ENCODE measurements at places on chromosomes 13 and 19.
A peak's percentile ranks its signal among the peaks of the same experiment; 100 is the strongest.

DNA sequence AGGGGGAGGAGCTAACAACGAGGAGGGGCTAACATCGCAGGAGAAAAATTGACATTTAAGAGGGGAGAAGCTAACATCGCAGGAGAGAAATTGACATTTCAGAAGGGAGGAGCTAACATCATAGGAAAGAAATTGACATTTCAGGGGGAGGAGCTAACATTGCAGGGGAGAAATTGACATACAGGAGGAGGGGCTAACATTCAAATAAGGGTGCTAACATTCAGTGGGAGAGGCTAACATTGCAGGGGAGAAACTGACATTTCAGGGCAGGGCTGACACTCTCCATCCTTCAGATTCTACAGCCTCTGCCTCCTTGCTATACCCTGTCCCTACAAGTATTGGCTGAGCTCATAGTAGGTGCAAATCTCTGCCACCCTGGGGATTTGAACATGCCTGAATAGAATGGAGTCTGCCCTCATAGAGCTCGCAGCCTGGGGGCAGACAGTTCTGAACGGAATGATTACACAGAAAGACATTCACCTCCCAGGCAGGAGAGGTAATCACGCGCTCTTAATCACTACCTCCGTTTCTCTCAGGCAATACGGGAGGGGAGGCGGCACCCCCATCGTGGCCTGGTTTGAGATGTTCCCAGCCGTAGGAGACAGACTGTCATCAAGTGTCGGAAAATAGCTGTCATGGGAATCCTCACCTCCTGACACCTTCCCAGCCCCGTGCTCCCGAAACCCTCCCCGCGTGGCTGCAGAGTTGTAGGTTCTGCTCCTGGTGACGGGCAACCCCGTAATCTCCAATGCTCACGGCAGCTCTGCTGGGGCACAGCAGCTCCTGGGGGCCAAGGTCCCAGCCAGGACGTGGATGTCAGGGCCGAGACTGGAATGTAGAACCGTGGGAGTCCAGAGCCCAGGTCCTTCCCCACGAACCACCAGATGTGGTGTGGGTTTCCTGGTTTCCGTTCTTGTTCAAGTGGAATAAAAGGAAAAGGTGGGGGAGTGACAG, 9.5 kb downstream of the GPR32 start:
- no peak for DNase-seq

- DNase-seq: no peak
Observed at GRCh38 chr19:827314-827709, 325 bp upstream of the AZU1 start.

- no peak for DNase-seq
Observed at GRCh38 chr13:111844682-111845081, 222.3 kb upstream of the SOX1 start.

DNA sequence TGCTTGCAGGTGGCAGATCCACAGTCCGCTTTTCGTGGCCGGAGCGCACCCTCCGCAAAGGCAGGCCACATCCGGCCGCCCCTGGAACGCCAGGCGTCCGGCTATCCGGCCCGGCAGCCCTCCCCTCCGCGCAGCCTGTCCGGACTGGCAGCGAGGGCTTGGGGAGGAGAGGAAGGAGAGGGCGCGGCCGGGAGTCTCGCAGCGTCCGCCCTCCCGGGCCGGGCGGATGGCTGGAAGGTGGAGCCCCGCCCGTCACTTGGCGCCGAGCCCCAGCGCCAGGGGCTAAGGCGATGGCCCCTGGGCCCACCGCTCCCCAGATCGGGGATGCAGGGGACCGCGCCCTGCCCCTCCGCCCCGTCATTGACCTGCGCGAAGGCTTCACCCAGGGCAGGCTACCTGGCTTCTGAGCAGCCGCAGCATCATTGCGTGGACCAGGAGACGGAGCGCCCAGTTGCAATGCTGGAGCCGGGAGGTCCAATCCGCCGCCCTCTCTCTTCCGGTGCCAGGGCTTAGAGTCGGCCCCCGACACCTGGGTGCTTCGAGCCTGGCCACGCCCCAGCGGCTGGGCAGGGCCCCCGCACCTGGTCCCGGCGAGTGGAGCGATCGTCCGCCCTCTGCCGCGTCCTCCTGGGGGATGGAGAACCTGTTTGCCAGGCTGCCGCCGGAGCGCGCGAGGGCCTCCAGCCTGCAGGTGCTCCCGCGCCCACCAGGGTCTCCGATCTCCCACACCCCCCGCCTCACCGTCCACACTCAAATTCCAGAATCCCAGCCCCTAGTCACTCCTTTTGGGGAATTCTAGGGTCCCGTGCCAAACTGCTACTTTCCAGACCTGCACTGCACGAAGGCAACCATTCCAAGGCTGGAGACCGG, at the start of gene FUT1:
TSS of gene FUT1 (minus strand) at position 146 of the 870 bp plus-strand sequence. CDS start 1,360 bp downstream, outside the sequence.
- peak; percentile 24 for DNase-seq

DNA sequence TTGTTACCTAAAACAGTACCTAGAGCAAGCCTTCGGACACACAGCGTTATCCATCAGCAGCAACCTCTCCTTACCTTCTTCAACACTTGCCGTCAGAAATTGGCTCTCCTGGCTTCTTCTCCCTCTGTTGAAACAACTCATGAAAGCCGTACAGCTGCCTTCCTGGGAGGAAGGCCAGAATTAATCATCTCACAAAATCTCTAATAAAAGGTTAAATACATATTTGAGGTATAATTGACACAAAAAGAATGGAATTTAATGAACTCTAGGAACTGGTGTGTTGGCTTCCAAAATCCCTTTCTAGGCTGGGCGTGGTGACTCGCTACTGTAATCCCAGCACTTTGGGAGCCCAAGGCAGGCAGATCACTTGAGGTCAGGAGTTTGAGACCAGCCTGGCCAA, 37.3 kb upstream of the GTF2F2 start:
- DNase-seq: no peak

- no peak for DNase-seq
Observed at GRCh38 chr19:16703677-16704076, 16.0 kb upstream of the NWD1 start.

DNA sequence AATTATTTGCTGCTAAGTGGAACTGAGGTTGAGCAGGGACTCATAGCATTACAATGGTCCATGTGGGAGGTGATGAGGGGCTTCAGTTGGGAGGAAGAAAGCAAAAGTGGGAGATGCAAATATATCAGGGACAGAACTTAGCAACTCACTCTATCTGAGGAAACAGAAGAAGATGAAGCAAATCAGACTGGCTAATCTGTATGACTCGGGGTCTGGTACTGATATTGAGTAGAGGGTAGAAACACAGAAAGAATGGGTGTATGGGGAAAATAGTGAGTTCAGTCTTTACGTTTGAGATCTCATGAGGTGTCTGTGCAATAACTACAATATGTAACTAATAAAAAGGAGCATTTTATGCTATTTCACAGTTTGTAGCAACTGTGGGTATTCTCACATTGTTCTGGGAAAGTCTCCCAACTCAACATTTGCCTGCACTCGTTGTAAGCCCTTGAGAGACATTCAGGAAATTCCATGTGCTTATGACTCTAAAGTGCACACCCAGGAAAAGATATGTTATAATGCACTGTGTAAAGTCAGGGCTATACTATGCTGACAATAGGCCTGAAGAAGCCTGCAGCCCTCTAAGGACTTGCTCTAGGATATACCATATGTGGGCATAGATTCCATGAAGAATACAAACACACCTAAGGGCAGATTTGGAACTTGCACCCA, 183.5 kb downstream of the SPRY2 start:
- no peak for DNase-seq

DNA sequence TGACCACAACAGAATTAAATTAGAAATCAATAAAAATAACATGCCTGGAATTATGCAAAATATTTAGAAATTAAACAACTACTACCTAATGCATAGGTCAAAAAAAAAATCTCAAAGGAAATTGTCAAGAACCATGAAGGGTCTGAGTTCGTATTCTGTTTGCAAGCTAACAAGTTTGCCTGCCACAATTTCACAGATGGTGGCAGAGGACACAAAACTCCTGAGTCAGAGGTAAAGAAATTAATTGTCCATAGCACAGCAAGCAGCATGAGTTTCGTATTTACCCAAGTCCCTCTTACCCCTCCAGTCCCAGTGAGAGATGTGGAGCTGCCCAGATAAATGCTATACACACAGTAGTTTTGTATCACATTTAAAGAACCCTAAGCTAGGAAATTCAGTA, 675.9 kb downstream of the UQCRFS1 start:
- DNase-seq: no peak

- no peak for DNase-seq
Observed at GRCh38 chr13:44278166-44278565, 95.5 kb upstream of the SERP2 start.

DNA sequence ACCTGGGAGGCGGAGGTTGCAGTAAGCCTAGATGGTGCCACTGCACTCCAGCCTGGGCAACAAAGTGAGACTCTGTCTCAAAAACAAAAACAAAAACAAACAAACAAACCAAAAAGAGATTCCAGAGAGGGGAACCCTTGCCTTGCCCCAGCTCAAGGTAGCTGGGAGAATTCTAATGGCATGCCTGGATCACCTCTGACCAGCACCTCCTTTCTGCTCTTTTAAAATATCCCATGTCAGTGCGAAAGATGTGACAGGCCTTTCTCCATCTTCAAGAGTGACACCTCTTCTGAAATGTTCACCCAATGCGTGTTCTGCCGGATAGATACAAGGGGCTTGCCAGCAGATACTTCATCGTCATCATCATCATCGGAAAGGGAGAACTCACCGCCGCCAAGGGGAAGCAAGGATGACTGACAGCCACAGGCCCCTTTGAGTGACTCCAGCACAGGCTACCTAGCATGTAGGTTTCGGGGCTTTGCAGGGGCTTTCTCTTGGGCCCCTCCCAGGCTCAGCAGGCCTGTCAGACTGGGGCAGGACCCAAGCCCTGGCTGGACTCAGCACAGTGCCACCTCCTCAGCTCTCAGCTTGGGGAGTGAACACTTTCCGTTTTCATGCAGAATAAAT, 18.9 kb upstream of the LRP3 start:
- DNase-seq: no peak

- no peak for DNase-seq
Observed at GRCh38 chr13:42099962-42100675, 51.7 kb downstream of the DGKH start.

GRCh38 chr19:57583521-57584416, at the start of gene ZIK1:
ZIK1 (plus strand) TSS chr19:57584145; CDS start chr19:57584357, 212 bp downstream.
- DNase-seq: peak; percentile 78

- no peak for DNase-seq
Observed at GRCh38 chr19:50008532-50008931, 16.6 kb downstream of the VRK3 start.

DNA sequence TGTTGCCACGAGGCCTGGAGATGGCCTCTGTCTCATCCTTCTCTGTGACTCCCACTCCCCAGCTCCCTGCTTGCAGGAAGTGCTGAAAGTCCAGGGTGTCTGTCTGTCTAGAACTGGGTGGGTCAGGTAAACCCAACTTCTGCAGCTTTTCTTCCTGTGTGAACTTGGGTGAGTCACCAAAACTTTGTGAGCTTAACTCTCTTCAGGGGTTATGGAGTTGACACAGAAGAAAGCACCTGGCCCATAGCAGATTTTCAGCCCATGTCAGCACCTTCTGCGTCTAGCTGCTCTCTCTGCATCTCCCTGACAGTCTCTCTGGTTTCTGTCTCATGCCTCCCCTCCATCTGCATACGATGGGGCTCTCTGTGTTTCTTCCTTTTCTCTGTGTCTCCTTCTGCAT, 4.2 kb upstream of the CACNG7 start:
- DNase-seq: no peak

DNA sequence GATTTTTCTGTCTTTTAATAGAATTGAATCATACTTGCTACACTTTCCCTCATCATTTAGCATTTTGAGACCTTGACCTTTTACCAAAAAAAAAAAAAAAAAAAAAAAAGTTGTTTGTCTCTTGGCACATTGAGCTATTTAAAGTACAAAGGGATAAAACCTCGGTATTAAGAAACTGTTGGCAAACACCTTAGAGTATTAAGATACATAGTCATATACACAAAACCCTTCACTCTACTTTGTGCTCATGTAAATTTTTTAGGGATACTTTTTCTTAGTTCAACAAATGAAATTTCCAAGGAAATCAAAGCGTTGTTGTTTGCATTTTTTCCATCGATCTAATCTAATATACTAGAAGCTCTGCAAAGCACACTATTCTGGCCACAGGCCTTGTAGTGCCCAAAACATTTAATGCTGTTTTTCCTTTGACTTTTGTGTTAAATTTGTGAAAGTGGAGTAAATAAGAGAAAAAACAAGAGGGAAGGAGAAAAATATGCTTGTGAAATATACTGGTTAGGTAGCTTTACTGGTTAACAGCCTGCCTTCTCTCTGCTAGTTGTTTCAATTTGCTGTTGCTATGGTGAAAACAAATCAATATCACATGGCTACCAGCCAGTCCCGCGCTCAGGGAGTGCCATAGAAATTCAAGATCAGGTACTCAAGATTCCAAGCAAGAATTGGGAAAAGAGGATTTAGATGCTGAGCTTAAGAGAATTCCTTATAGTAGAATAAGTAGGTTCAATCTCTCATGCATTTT, 2.6 kb downstream of the MBNL2 start:
- DNase-seq: no peak

GRCh38 chr13:28935104-28935503, 115.0 kb downstream of the MTUS2 start:
- DNase-seq: no peak

DNA sequence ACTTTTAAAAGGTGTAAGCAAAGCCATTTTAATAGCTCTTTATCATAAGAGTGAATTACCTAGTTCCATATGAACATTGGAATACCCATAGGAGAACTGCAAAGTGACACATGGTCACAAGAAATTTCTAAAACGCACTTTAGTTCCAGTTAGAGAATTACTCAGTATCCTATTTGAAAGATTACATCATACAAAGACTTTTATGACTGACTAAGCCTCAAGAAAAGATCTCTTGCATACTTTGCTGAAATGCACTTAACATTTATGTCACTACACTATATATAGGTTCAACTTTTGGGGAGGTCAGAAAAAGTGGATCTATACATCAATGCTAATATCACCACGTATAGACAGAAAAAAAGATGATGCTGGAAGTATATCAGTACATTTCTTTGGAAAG, 7.1 kb downstream of the PCDH9 start:
- no peak for DNase-seq

DNA sequence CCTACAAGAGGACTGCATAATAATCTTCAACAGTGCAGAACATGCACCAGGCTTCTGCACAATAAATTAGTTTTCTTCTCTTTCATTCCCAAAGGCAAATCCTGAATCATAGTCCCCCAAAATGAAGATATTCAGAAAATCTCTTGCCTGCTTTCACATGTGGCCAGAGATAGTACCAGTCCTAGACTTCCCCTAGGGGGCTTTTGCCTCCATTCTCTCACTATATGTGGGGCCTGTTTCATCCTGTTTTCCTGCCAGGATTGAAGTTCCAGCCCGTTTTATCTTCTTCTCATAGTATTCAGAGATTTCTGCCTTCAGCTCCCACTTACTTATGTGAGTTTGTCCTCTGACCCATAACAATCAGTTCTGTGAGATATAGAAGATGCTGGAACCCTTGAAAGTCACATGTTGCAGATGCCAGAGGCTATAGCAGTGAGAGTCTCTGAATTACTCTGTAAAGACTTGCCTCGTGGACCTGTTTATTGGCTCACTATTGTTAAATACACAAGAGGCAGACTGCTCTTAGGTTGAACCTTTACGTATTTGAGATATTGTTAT, 421.9 kb upstream of the PCDH9 start:
- DNase-seq: no peak

Measured in activated naive CD4-positive, alpha-beta T cell (primary cell).